ENCODE measurements at places on chromosomes 7 and 10. TPM values are rescaled to one million over a fixed set of nuclear protein-coding genes. Genes with fewer than 3 reads are reported as not detected.

The MCM10 gene
- 5.0 TPM for total RNA-seq

The IFIT1B gene
- not detected for total RNA-seq

The GRM8 gene
- 5.3 TPM for total RNA-seq

The EIF3A gene
- 102 TPM for total RNA-seq

The NKX2-3 gene
- not detected for total RNA-seq

The ASL gene
- 6.3 TPM for total RNA-seq

The UNC5B gene
- 5.3 TPM for total RNA-seq

The TUBAL3 gene
- not detected for total RNA-seq

The CYP2C19 gene
- total RNA-seq = not detected

The SLC26A3 gene
- total RNA-seq = not detected

The SPDYE16 gene
- total RNA-seq = not detected

The ANKRD22 gene
- total RNA-seq = not detected

The LUC7L2 gene
- total RNA-seq = 88.3 TPM

The TFEC gene
- 0.63 TPM for total RNA-seq

The PFKFB3 gene
- 38.2 TPM for total RNA-seq

The IGF2BP3 gene
- 61.0 TPM for total RNA-seq

All from parietal lobe (tissue), 2 donors.